ENCODE measurements at places on chromosomes 1 and 21.

- no peak for DNase-seq
Measured at GRCh38 chr1:7590426-7590790, 180.7 kb upstream of the VAMP3 start.

DNA sequence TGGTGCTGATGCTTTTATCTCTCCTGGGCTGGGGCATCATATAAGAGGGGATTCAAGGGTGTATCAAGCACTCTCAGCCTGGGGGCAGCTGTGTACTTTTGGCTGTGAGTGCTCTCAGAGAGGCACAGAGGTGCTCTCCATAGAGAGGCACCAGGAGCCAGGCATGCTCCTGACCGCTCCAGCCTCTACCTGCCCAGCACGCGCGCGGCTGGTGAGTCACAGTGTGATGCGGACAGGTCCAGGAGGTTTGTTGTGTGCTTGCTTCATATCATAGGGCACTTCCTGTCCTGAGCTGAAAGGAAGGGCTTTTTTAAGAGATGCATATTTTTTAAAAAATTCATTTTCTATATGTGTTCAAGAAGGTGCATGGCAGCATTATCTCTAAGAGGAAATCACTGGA is 93.6 kb upstream of the BCAR3 start:
- no peak for DNase-seq

DNA sequence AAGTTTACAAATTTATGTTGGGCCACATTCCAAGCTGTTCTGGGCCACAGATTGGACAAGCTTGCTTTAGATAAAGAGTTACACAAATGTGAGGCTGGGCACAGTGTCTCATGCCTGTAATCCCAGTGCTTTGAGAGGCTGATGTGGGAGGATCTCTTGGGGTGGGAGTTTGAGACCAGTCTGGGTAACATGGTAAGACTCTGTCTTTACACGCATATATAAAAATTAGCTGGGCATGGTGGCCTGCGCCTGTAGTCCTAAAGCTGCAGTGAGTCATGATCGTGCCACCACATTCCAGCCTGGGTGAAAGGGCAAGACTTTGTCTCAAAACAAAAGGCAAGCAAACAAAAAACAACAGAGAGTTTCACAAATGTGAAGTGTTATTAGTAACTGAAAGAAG is 5.9 kb upstream of the VCAM1 start:
- no peak for DNase-seq

DNA sequence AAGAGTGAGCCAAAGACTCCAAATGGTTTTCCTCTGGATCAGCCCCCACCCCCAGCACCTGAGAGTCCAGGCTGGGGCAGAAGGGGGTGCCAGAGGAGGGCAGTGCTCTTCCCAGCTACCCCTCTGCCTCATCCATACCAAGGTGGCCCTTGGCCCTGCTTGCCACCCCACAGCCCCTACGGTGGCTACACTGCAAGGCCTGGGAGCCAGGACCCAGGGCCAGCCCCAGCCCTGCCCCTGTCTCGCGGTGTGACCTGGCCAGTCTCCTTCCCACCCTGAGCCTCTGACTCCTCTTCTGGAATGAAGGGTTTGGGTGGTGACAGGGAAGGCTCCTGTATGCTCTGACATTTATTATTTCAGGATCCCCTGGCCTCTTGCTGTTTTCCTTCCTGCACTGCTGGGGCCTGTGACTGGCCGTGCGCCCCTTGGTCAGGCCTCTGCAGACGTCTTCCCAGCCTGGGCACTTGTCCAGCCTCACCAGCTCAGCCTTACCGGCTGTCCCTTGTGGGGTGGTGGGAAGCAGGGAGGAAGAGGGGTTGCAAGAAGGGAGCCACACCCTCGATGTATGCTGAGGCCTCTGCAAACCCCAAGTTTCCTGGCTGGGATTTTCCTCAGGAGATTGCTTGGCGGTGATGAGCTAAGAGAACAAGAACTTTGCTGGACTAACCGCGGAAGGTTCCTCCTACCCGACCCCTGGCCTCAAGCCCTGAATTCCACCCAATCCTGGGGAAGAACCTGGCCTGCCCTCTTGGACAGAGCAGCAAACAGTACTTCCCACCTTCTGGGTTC is 13.5 kb downstream of the ASAP3 start:
- DNase-seq, result no peak

GRCh38 chr1:23980728-23981070 is 572 bp upstream of the SRSF10 start:
- peak; percentile 51 for DNase-seq

- no peak for DNase-seq
Measured at GRCh38 chr21:31442339-31442738, 98.3 kb upstream of the TIAM1 start.

All from activated CD4-positive, alpha-beta T cell treated with anti-CD3 and anti-CD28 coated beads, Interleukin-2, amount 50 U/mL, for 4 hours (primary cell).